ENCODE measurements at places on chromosomes 16 and 17.
A peak's percentile ranks its signal among the peaks of the same experiment; 100 is the strongest.

DNA sequence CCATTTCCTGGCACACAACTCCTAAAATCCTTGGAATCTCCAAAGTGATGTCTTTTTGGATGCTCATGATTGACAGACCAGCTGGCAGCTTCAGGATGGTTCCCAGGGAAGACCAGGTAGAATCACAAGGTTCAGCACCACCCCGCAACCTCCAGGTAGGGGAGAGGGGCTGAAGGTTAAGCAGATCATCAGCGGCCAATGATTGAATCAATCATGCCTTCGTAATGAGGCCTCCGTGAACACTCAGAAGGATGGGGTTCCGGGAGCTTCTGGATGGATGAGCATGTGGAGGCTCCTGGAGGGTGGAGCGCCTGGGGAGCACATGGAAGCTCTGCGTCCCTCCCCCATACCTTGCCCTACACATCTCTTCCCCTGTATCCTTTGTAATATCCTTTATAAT lies 185.9 kb downstream of the SEC14L1 start:
- DNase-seq = no peak

DNA sequence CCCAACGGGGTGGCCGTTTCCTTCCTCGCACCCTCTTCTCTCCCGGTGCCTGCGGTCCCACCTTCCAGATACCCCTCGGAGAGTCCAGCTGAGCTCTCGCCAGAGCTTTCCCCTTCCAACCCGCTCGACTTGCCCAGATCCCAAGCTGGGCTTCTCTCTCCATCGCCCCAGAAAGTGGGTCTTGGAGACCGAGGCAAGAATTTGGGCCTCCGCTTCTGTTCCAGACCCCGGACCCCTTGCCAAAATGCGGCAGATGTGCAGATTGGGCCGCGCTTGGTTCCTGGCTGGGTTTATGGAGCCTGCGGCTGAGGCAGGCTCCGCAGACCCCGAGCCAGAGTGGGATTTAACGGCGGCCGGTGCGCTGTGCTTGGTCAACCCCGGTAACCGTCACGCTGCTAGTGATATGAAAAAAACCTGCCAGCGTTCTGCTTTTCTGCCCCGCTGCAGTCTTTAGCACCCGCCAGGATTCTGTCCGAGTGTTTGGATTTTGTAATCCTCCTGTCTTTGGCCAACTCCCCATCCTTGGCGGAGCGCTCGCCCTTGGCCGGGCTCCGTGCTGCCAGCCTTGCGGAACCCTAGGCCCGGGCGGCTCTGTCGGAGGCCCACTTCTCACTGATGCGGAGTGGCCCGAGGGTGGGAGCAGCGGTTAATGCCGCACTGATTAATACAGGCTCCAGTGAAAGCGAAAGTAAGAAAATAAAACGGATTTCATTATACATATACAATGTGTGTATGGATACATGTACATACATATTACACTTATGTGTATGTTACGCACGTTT lies 754 bp upstream of the SLFN11 start:
- no peak for DNase-seq

DNA sequence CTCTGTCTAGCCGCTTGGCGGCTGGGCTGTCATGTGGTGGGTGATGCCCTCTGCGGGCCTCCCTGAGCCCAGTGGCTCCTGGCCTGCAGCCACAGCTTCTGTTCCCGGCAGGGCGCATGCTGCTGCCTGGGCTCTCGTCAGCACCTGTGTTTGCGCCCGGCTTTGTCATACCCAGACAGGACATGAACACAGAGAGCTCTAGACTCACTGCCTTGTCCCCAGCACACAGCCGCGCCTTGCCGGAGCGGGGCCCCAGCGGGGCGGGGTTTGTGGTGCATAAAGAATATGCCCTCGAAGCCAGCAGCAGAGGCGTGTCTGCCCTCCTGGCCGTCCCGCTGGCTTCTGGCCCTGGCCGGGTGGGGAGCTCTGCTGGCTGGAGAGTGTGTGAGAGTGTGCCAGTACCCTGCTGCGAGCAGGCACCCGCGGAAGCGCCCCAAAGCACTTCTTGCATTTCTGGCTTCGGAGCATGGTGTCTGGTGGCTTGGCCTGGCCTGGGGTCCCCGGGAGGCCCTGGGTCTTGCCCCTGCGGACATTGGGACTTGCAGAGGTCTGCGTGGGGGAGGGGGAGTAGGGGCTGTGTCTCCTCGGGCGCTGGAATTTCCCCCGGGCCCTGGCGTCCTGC lies 14.4 kb downstream of the ASPSCR1 start:
- DNase-seq = no peak

DNA sequence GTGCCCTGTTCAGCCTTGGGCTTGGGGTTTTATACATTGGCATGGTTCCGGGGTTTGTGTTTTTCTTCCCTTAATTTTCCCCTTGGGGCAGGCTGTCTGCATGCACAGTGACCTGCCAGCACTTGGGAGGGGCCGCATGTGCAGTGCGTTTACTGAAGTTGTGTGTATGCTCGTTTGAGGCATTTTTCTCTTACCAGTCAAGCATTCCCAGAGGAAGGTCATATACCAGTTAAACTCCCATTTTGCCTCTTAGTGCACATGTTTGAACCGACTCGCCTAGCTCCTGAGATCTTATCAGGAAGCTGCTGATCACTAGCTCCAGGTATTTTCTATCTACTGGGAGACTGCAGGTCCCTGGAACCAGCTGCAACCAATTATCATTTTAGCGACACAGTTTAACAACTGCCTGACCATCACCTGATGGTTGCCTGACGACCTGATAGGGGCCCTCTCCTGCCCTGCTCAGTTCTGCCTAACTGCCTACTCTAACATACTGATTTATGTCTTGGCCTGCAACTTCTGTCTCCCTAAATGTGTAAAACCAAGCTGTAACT lies 51.4 kb downstream of the MFSD11 start:
- DNase-seq = no peak

DNA sequence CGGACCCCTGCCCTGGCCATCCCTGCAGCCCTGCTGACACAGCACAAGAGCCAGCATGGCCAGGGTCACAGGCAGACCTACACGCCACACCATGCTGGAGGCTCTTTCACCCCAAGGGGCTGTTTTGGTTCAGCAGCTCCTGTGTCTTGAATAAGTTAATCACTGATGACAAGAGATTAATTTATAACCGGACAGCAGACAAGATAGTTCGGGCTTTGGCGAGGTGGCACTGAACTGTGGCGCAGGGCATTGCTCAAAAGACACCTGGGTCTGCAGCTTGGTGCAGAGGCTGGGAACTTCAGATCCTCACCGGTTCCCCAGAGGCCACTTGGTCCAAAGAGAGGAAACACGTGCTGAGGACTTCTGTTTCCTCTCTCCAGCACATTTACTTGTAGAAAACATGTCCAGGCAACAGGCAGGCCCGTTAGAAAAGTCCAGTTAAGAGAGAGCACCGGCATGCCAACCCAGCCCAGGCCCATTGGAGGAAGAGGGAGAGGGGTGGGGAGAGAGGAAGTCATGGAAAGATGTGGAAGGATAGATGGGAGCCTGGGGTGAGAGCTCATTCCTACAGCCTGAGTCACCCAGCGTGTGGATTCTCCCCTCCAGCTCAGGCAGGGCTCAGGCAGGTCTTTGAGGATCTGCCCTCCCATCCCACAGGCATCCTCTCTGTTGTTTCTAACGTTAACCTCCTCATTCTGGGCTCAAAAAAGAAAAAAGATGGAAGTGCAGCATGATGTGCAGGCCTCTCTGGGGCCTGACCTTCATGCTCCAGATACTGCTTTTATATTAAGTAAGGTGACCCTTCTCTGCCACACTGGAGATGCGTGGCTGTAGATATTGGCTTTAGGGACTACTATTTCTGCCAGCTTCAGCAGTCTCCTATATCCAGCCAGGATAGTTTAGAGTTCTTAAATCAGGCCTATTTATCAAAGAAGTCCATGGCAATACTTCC lies 80.0 kb upstream of the HNF1B start:
- peak; percentile 57 for DNase-seq

DNA sequence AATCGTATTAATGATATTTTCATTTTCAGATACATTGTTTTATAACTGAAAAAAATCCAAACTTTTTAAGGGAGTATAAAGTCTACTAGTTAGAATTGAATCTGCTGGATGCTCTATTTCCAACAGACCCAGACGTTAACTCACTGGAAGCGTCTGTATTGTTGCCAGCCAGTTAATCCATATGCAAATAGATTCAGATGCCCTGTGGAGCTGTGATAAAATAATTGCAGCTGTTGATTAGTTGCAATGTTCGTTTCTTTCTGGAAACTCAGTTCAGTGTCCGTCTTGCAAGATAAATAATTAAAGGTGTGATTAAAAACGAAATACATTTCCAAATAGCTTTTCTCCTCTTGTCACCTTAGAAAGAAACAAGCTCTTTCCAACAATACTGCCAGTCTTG lies 5.1 kb upstream of the GNA13 start:
- no peak for DNase-seq

DNA sequence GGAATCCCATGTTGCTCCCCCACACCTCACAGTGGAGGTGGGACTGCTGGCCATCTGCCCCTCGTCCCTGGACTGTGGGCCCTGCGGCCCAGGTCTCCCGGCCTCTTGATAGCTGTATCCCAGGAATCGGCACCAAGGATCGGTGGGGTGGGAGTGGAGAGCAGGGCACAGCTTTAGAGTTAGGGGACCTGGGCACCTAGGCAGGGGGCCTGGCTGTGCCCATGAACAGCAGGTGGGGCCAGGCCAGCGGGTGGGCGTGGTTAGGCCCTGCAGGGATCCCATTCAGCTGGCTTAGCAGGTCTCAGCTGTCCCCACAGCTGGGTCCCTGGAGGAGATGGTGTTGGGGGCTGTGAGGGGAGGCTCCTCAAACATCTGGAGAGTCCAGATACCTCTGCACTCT lies 49.2 kb downstream of the SREBF1 start:
- DNase-seq = no peak

DNA sequence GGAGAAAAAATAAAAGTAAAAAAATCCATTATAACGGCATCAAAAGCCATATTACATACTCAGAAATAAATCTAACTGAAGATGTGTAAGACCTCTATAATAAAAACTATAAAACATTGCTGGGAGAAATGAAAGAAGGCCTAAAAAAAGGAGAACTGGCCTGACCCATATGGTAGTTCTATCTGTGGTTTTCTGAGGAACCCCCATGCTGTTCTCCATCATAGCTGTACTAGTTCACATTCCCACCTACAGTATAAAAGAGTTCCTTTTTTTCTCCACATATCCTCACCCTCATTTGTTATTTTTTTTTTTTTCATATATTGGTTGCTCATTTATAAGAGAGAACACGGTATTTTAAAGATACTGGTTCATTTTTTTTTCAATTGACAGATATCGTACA lies 191.8 kb downstream of the STX8 start:
- DNase-seq = no peak

DNA sequence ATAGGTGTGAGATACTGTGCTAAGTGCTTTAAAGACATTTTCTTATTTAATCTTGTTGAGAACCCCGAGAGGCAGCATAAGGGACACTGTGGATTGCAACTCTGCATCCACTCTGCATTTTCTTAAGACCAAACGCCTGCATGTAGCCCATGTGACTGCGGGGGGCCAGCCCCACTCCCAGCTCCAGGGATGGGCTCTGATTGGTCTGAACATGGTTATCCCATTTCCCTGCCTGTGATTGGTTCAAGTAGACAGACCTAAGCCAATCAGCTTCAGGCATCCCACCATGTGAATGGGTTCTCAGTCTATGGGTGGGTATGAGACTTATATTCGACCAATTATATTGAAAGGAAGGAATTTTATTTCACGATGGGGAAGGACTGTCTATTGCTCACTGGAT lies 33.2 kb upstream of the USP7 start:
- no peak for DNase-seq

- DNase-seq = no peak
These were observed 116.6 kb downstream of the PRKCB start for GRCh38 chr16:23952128-23952970.

DNA sequence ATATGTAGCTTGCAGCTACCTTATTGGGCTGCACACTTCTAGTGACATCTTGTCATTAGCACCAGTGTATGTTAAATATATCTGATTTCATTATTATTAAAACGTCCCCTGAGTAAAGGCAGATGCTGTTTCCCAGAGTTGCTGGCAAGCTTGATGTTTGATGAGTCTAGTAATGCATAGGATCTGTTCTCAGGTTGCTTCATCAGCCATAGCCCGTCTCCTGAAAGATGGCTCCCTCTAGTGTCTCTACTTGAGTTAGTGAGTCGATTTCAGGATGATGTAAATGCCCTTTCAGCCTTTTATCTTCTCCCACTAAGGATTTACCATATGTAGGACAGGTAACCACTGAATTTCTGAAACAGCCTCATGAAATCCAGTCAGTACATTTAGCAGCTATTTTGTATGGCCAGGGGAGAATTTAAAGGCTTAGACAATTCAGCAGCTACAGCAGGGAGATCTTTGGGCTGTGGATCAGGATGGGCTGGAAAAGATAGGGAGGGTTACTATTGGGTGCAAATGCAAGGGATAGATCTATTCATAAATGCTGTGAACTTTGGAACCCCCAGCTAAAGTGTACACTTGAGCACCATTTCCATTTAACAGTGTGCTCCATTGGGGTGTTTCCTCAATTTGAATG lies 376.3 kb downstream of the CNTNAP4 start:
- peak; percentile 59 for DNase-seq

DNA sequence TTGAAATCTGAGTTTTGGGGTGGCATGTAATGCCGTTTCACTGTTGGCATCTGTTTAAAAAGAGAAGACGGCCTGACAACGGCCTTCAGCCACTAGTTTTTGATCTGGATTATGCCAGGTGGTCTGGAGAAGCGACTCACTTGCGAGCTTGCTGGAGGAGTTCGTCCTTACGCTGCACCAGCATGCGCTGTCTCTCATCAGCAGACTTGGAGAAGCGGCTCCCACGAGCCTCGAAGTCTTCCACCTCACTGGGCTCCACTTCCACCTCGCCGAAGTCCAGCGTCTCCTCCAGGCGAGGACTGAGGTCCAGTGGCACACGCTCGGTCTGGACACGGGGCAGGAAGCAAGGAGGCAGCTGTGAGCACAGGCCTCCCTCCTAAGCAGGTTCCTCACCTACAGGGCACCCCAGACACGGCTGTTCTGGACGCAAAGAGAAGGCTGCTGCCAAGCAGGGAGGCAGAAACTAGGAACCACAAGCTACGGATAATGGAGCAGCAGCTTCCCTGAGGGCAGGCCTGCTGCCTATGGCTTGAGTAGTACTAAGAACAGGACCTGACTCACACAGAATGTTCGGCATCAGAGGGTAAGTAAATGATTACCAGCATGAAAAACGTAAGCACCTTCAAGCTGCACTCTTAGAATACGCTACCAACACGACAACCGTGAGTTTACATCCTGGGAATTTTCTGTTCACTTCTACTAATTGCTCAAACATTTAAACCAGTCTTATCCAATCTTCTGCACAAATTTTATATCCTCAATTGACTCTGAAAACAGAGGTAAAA lies 61.4 kb downstream of the AMFR start:
- no peak for DNase-seq

- no peak for DNase-seq
These were observed 222.5 kb downstream of the IRF8 start for GRCh38 chr16:86121374-86122010.

DNA sequence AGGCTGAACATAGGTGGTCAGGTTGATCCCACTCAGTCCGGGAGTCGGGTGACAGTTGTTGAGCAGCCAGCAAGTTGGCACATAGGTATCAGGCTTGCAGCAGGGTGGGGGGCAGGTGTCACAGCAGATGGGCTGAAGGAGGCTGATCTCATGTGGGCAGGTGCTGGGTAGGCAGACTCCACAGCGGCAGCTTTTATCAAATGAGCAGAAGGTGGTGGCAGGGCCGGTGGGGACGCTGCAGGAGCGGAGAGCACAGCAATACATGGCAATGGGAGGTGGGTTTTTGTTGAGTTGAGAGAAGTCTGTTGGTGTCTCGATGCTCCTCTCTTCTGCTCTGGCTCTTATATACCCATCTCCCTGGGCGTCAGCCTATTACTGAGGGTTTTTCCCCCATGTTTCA lies at the start of gene KRTAP3-1:
TSS of gene KRTAP3-1 (minus strand) at position 318 of the 400 bp plus-strand sequence. CDS start at position 264, 54 bp downstream.
- DNase-seq = no peak

- peak; percentile 46 for DNase-seq
These were observed 28.7 kb upstream of the FASN start for GRCh38 chr17:82126556-82127314.

- DNase-seq = no peak
These were observed 20.5 kb downstream of the TCF25 start for GRCh38 chr16:89893642-89894548.
